Neuronal stem cell (in vitro differentiated cells): ENCODE measurements at places on chromosomes 3 and 15.

DNA sequence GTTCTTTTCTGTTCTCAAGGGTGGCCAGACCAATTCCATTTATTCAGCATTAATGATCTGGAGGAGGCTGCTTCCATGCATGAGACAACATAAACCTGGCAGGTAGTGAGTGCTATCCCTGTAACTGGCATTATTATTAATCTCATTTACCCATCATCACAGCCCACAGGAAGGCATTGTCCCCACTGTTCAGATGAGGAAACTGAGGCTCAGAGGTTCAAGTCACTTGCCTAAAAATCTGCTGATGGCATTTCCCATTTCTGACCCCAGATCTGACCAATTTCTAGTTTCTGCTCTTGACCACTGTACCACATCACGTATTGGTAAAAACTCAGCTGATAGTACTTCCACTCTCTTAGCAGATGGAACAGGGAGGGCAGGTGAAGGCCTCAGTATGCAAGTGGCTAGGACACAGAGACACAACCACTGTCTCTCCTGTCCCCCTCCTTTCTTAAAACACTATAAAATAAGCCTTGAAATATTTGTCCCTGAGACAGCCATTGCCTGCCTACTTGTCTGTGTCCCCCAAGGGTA lies 36.1 kb downstream of the TRANK1 start:
- no peak for DNase-seq

DNA sequence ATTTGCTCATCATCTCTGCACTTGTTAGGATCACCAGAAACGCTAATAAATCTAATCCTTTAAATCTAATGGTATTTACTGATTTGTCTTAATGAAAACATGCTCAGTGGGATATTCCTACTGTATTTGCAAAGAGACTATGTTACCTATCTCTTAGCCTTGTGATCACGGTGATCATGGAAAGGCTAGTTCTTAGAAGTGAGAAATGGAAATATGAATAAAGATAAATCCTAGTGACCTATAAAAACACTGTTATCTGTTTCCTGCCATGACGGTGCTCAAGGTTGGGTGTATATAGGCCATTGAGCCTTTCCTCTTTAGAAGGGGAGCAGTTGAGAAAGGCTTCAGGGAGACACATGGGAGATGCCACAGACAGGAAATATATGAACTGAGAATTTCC lies 116.3 kb downstream of the THRB start:
- no peak for DNase-seq

DNA sequence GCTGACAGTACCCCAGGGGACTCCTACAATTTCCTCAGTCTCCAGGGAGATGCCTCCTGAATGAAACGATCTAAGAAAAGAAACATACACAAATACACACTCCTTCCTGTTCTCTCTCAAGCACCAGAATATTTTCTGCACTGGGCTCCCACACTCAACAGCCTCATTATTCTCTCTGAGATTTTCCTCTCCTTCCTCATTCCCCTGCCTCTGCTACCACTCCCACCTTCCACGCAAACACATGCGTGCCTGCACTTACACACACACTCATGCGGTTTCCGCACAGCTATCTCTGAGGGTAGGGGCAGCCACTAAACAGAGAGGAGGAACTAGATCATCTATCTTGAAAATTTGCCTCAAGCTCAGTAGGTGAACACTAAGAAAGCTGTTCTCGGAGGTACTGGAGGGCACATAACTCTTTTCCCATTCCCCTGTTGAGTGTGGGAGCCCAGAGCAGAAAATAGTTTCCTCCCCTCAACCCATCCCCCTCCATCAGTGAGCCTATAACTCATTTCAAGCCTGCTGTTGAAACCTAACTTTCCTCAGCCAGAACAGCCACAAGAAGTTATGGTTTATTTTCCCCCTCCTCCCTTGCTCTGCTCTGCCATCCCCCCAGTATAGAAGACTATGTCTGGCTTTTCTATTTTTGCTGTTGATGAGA lies 30.5 kb upstream of the TIPARP start:
- no peak for DNase-seq

DNA sequence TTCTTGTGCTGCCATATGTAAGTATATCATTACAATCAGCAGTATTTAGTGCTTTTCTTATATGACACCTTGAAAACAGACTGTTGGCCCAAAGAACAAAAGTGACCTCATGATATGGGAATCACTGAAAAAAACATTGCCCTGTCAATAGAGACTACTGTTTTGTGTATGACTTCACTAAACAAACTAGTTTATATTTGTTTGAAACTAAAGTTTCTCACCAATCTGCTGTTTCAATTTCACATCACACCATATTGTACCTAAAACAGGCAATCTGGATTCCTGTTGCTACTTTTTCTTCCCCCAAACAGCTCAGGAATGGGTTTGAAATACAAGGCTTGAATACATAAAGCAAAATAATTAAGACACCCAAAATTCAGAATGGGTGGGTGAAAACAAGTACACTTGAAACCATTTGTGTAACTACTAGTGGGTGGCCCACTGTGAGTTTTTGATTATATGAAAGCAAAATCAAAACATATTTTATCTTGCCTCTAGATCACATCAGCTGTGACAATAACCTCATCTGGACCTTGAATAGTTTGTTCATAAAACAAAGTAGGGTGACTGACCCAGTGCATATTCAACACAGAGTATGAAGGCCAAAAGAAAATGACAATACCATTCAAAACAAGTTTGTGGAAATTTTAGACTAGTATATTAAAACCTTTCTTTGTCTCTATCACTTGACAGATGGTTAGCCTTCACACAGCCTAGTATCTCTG lies 5.9 kb downstream of the ZBTB20 start:
- DNase-seq = no peak

DNA sequence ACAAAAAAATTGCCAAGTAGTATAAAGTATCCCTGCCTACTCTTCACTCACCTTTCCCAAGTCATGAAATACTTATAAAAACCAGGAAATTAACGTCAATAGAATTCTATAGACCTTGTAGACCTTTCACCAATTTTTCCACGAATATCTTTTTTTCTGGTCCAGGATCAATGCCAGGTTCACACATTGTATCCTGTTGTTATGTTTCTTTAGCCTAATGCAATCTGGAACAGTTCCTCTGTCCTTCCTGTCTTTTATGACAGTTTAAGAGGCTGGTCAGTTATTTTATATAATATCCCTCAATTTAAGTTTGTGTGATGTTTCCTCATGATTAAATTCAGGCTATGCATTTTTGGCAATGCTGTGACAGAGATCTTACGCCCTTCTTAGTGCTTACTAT lies 63.2 kb upstream of the MAGI1 start:
- no peak for DNase-seq

GRCh38 chr15:67165254-67166253 lies 88.9 kb downstream of the AAGAB start:
- no peak for DNase-seq

- no peak for DNase-seq
Observed at GRCh38 chr3:12339701-12340480, 51.0 kb downstream of the PPARG start.

DNA sequence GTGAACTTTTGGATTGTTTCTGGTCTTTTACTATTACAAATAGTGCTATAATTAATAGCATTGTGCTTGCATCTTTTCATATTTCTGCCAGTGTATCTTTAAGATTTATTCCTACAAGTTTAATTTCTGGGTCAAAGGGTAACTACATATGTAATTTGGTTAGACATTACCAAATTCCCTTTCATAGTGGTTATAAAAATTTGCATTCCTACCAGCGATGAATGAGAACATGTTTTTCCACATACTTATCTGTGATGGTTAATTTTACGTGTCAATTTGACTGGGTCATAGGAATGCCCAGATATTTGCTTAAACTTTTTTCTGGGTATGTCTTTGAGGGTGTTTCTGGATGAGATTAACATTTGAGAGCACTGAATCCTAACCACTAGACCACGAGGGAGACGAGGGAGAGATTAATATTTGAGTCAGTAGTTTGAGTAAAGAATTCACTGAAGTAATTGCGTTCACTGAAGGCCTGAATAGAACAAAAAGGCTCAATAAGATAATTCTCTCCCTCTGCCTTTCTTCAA lies 132.3 kb upstream of the NEO1 start:
- no peak for DNase-seq

- DNase-seq = no peak
Observed at GRCh38 chr3:30500666-30501399, 105.6 kb upstream of the TGFBR2 start.

DNA sequence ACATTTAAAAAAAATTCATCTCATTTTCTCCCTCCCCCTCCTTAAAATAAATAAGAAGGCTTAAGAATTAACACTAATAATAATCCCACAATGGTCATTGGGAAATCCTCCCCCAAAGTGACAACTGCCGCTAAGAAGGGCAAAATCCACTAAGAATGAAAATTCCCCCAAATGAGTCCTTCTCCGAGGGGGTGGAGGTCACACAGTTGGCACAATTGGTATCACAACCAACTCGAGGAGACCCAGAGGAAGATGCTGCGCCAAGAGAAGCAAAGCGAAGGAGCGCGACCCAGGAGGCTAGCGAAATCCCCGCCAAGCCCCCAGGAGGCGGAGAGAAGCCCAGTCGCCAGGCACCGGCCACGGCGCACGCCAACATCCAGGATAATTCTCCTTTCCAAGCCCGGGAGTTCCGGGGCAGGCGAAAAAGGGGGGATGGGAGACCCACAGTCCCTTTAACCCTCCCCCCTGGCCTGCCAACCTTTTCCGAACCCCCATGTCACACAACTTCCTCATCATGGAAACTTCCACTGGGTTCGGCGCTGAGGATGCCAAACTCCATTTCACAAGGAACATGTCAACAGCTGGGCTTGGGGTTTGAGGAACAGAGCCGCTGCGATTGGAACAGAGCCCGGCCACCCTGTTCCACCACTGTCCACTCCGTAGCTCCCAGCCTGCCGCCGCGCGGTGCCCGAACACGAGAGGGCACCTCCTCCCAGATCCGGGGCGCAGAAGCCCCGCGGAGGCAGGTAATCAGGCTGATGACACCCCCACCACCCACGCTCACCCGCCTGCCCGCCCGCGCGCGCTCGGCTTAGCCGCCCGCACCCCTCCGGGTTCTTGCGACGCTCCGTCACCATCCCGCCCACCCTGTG lies 668 bp downstream of the THRB start:
- peak; percentile 18 for DNase-seq

GRCh38 chr3:115518100-115518852 lies 105.0 kb upstream of the GAP43 start:
- peak; percentile 20 for DNase-seq

GRCh38 chr15:96353416-96353929 lies 23.0 kb downstream of the NR2F2 start:
- DNase-seq = no peak

GRCh38 chr3:23810343-23811184 lies 4.8 kb downstream of the UBE2E1 start:
- DNase-seq = peak; percentile 49
